ENCODE measurements at places on chromosomes 4 and X. TPM values are rescaled to one million over a fixed set of nuclear protein-coding genes. Genes with fewer than 3 reads are reported as not detected.

DNA sequence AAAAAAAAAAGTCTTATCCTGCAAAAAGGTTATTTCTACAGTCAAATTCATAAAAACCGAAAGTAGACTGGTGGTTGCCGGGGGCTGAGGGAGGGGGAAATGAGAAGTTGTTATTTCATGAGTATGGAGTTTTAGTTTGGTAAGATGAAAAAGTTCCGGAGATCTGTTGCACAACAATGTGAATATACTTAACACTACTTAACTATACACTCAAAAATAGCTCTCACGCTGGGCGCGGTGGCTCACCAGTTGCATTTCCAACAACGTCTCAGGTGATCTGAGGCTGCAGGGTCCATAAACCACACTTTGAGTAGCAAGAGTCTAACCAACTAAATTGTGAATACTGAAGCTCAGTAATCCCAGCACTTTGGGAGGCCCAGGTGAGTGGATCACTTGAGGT, 52.4 kb downstream of the ANOS1 start:
- H3K27me3 ChIP-seq, result no peaks in the 10 kb centered on the region
- no peaks in the 10 kb centered on the region for H3K4me1 ChIP-seq
- no peak overlapping the region for H3K4me3 ChIP-seq
- peak; percentile 55 for DNase-seq
- H3K27ac ChIP-seq, result no peak overlapping the region

DNA sequence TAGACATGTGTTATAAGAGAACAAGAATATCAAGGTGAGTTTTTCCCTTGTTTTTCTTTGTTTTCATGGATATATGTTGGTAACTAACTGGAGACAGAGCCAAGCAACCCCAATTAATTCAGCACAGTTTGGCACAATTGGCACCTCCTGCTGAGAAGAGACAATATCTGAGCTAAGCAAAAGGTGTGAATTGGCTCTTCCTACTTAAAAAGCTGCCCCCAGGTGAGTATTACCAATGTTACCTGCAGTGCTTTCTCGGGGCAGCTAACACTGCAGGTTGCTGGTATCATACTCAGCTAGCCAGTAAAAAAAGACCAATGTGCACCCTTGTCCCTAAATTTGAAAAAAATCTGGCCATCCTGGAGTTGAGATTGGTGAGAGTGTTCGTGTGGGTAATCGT, 871.2 kb upstream of the TENM3 start:
- H3K27me3 ChIP-seq, result no peaks in the 10 kb centered on the region
- H3K4me3 ChIP-seq, result no peak overlapping the region
- no peak overlapping the region for H3K27ac ChIP-seq
- DNase-seq, result no peak

DNA sequence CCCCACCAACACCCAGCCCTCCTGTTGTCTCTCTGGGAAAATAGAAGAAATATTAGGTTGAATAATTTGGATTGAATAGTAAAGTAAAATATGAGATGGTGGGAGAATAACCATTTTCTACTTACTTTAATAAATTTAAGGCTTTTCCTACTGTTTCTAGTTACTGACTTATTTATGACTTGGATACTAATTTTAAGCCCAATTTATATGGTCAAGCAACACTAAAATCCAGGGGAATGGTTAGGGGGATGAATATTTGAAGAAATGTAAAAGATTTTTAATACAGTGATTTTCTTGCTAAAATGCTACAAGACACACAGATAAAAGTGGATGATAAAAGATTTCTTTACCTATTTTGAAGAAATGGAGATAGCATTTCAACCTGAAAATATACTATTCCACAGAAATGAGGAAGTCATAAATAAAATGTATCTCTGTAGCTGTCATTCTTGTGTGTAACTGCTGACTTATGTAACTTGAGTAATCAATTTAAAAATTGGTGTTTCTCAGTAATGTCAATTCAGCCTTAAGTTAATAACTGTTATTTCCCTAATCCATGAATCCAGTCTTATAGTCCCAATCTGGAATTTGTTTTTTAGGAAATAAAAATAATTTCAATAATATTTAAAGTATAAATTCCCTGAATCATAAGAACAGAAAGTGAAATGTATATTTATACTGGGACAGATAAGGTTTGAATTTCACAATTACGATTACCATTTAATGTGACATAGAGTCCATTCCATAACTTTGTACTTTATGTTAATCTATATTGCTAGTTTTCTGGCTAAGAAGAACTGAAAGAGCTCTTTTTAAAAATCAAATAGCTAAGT, 24.3 kb upstream of the IL2 start:
- H3K27me3 ChIP-seq, result no peaks in the 10 kb centered on the region
- no peak for DNase-seq
- H3K27ac ChIP-seq, result no peak overlapping the region

GRCh38 chr4:169351872-169352271, 81.1 kb upstream of the SH3RF1 start:
- no peak overlapping the region for H3K4me3 ChIP-seq
- H3K27me3 ChIP-seq, result no peaks in the 10 kb centered on the region
- no peak overlapping the region for H3K27ac ChIP-seq
- H3K36me3 ChIP-seq, result no peaks in the 10 kb centered on the region

GRCh38 chr4:31041385-31041784, 321.2 kb downstream of the PCDH7 start:
- no peak for DNase-seq

The FABP2 gene
- not detected for total RNA-seq

The SPANXD gene
- total RNA-seq, result not detected

The HTRA3 gene
- 25.0 TPM for total RNA-seq

The TACC3 gene
- 13.3 TPM for total RNA-seq

All from upper lobe of right lung (tissue), 1 donor.